ENCODE measurements at places on chromosomes 3 and 15.

- no peak for DNase-seq
Measured at GRCh38 chr15:70078578-70079417, 18.9 kb downstream of the TLE3 start.

- no peak for DNase-seq
Measured at GRCh38 chr15:38304481-38304880, 51.8 kb downstream of the SPRED1 start.

DNA sequence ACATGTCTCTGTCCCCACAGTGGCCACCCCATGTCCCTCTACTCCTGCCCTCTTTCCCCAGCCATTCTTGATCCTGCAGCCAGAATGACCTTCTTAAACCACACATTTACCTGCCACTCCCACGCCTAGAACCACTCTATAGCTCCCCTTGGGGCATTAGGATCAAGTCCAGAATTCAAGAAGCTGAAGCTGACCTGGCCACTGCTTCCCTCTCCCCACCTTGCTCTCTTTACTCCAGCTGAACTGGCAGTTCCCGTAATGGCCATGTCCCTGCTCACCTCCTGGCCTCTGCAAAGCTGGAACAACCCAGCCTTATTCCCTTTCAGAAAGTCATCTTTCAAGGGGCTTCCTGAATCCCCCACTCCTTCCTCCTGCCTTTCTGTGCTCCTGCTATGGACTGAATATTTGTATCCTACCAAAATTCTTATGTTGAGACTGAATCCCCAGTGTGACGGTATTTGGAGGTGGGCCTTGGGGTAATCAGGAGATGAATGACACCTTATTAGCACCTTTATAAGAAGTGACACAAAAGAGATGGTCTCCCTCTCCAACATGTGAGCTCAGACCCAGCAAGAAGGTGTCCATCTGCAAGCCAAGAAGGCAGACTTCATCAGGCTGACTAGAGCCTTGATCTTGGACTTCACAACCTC lies 3.8 kb downstream of the CSRNP1 start:
- DNase-seq = no peak

GRCh38 chr3:33159981-33160380 lies 46.2 kb downstream of the CRTAP start:
- DNase-seq = no peak

DNA sequence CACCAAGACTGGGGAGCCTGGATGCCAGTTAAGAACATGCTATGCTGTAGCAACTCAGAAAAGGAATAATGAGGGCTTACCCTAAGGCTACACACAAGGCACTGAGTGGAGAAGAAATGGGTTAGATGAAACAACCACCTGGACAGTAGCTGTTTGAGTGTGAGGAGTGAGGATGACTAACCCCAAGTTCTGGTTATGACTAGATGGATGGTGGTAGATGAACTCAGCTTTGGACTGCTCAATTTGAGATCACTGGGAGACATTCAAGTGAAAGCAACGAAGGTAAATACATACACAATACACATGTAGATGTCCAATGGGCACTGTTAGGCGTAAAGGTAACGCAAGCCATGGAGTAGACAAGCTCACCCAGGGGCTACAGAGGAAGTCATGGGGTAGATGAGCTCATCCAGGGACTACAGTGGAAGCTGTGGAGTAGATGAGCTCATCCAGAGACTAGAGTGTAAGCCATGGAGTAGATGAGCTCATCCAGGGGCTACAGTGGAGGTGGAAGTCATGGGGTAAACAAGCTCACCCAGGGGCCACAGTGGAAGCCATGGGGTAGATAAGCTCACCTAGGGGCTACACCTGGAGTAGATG lies 98.3 kb downstream of the ANO10 start:
- no peak for DNase-seq

GRCh38 chr3:187068787-187069186 lies 70.5 kb downstream of the RPL39L start:
- no peak for DNase-seq

- DNase-seq = no peak
Measured at GRCh38 chr3:148604270-148605085, 93.2 kb upstream of the AGTR1 start.

DNA sequence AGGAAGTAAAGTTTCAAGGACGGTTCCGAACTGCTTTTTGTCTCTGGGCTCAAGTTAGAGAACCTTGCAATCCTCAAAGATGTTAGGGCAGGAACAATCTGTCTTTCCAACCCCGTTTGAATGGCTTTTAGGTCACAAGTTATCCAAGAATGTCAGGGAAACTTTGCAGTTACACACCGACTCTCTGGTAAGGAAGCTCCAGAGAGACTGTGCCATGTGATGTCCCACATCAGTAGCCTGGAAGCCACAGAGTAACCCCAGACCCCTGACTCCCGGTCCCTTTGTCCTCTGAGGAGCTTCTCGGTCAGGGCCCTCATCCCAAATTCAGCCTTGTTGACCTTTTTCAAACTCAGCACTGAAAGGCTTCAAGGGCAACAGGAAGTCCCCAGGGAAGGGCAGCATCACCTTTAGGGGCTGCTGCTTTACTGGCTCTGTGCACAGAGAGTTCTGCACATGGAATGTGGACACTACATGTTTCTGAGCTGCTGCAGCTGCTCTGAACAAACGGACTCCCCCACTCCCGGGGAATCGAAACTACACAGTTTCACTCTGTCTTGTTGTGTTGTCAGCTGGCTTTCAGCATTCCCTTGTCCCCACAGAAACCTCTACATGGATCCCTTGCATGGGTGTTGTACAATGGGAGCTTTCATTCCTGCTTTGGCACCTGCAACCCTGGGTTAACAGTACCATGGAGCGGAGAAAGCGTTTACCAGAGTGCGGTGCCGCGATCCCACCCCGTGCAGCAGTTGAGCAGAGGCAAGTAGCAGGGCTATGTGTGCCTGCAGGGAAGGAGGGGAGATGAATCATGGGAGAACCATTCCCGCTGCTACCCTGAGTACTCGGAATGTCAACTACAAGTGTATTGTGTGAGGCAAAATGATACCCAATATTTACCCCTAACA lies 408.2 kb upstream of the THBS1 start:
- peak; percentile 50 for DNase-seq

DNA sequence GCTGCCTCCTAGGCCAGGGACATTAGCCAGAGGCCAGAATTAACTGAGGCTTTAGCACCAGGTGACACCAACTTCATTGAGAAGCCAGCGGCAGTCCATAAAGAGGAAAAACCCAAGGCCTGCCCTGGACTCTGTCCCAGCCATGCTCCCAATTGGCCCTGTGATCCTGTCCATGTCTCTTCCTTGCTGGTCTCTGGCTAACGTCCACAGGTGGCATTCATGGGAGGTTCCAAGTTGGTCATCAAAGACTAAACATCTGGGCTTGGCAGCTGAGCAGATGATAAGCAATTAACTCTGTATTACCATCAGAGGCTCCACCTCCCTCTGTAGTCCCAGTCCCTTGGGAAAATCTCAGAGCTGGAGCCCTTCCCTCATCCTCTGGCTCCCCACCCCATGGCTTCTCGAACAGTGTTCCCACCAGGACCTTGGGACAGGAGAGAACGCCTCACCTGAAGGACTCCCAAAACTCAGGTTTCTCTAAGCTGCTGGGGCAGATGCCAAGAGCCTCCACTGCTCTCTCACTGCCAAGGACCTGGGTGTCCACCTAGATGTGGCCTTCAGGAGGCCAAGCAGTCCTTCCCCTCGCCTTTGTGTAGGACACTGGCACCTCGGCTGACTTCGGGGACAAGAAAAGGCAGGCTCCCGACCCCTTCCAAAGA lies 40.4 kb downstream of the GOLGA6A start:
- DNase-seq = no peak

DNA sequence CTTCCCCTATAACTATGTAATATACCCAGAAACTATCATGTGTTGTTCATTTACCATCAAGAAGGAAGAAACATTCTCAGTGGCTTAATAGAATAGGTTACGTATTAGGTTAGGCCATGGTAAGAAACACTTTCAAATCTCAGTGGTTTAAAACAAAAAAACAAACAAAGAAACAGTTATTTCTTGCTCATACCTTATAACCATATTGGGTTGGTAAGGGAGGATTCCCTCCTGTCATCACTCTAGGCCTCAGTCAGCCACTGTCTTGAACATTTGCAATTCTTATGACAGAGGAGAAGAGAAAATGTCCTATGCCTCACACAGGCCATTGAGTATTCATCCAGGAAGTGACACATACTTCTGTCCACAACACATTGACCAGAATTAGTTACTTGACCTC lies 727.7 kb upstream of the NECTIN3 start:
- DNase-seq = no peak

GRCh38 chr15:58923696-58924300 lies 9.7 kb downstream of the SLTM start:
- no peak for DNase-seq

DNA sequence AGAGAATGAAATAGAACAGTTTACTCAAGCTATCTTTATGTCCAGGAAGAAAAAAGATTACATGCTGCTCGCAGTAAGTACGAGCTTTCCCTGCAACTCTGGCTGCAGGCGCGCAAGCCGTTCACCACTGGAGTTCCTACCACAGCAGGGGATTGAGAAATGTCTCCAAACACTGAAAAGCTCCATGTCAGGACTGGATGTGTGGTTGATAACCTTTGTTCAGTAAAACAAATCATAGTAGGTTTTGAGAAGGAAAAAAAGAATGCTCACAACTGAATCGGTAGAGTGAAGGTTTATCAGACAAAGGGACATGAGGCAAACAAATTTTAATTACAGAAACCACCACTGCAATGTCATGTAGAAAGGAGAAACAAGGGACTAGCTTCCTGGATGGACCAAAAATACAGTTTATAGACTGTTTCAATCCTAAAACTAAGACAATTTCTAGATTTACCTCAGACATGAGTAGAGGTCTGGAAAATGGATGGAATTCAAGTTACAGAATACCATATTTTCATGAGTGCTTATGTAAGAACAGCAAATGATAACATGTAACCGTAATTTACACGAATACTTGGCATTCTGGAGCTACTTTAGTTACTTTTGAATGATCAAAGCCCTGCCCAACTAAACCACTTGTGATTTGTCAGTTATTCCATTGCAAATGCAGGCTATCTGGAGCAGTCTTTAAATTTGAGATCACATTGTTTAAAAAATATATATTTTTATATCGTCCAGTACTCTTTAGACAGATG lies 471.1 kb downstream of the SHQ1 start:
- DNase-seq = no peak

DNA sequence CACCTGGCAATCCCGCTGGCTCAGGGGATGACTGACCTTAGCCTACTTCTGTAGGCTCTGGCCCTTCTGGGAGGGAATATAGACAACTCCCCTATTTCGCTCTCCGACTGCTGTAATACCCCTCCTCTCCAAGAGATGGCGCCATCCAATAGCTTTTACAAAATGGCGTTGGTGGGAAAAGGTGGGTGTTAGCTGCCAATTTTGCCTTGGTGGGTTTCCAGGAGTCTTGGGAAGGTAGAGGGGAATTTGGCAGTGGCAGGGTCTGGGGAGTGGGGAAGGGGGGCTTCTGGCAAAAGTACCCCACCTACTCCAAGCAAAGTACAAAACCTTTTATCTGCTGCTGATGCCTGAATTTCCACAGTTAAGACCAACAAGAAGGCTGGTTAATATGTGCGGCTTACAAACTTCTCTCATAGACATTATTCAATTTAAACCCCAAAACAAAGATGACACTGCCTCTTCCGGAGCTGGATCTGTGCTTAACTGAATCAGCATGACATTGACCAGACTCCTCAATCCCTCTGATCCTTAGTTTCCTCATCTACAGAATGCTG lies 62.1 kb downstream of the RASGRF1 start:
- DNase-seq = no peak

- DNase-seq = peak; percentile 58
Measured at GRCh38 chr15:68586274-68586961, 7.6 kb downstream of the CORO2B start.

- no peak for DNase-seq
Measured at GRCh38 chr15:63913786-63914315, 80.1 kb upstream of the HERC1 start.

- DNase-seq = peak; percentile 36
Measured at GRCh38 chr15:49137861-49138260, 17.5 kb downstream of the COPS2 start.

DNA sequence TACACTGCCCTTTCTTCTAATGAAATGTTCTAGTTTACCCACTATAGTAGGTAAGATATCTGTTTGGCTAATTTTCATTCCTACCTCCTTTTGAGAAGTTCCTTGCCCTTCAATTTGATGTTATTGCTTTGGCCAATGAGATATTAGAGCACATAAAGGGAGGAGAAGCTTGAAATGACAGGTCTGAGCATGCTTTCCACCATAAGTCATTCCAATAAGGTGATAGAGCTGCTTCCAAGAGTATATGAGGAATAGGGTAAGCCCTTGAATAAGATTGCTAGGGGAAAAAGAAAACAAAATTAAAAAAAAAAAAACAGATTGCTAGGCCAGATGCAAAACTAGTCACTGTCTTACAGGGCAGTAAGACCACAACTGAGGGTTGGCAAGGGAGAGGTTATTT lies 78.9 kb upstream of the TRIM42 start:
- no peak for DNase-seq

DNA sequence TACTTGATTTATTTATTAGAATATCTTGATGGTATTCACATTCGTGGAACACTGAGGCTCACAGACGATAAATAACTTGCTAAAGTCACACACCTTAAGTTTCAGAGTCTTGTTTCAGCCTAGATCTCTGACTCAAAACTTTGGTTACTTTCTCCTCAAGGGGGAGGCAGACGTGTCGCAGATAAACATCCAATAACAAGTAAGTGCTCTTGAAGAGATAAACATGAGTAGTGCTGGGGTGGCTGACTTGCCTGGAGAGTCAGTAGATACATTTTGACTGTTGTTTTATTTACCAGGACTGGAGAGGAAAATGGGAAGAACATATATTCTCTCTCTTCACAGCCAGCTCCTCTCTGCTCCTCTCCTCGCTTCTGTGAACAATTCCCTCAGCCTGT lies 31.3 kb downstream of the FBXO45 start:
- DNase-seq = no peak

- no peak for DNase-seq
Measured at GRCh38 chr3:100988080-100988479, 5.1 kb downstream of the ABI3BP start.

DNA sequence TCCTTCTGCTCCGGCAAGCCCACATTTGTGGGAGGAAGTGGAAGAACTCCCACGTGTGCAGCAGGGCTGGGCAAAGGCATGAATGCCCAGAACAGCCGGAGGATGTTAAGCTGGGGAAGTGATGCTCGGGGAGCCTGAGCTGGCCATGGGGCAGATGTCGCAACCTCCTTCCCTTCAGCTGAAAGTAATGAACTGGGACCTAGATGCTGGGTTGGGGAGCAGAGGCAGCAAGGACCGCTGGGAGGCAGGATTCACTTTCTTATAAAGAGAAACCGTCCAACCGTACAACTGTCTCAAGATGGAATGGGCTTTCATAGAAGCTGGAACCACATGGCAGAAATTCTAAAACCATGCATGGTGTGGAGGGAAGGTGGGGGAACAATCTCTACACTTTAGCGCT lies 290.9 kb downstream of the OCA2 start:
- DNase-seq = no peak

Measured in non-pigmented ciliary epithelial cell (primary cell).